ENCODE measurements at places on chromosomes 3 and 15.

DNA sequence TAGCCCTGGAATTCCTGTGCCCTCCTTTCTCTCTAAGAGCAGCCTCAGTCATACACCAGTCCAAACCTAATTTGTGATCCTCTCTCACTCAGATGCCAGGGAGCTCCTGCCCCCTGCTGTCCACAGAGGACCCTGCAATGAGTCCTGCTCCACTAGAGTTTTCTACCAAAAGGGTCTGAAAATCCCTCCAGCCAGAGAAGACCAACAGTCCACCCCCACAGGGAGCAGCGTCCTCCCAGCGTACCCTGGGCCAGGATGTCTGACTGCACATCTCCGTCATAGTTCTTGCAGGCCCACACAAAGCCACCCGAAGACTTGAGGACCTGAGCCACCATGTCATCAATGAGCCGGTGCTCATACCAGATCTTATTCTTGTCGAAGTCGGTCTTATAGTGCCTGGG lies 15.4 kb downstream of the IDH2 start:
- peak; percentile 79 for DNase-seq

DNA sequence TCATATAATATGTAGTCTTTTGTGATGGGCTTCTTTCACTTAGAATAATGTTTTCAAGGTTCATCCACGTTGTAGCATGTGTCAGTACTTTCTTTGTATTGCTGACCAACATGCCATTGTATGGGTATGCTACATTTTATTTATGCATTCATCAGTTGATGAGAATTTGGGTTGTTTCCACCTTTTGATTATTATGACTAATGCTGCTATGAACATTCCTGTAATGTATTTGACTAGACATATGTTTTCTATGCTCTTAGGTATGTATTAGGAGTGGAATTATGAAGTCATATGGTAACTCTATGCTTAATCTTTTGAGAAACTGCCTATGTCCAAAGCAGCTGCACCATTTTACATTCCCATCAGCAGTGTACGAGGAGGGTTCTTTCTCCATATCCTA lies 3.2 kb upstream of the PODXL2 start:
- no peak for DNase-seq

DNA sequence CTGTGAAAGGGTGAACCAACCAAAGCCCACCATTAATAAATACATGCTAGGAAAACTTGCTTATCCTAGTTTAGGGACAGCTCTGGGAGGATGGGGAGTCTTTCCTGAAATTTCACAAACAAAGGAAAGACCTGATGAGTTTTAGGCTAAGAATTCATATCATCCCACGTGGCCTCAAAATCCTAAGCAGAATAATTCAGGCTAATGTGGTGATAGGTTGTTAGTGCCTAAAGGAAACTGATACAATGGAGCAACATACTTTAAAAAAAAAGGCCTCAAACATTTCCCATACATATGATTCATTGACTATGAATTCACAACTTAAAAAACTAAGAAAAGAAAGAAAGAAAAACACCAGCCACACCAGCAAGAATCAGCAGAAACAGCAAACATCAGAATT lies 126.9 kb upstream of the CNTN4 start:
- DNase-seq = no peak

DNA sequence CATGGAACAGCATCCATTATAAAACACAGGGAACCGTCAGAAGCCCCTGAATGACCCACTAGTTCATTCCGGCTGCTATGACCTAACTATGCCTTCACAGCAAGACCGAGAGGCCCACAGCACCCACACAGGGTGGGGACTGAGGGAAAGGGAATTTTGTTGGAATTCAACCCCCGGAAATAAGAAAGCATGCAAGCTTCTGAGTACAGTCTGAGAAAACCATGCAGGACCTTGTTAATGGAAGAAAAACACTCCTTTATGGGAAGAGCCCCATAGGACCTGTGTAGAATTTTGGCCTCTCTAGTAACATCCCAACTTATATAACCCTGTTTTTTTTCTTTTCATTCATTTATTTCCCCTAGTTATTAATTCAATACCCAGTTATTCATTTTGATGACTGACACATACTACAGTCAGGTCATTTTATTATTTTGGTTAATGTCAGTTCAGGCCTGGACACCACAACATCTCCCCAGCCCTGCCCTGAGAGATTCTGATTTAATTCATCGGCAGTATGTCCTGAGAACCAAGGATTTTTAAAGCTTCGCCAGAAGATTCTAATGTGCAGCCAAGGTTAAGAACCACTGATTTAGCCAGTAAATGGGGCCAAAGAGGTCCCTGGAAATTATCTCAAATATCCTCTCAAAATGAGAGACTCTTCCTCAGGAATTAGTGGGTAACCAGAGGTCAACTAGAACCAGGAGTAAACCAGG lies 231.6 kb upstream of the GOLGA6L4 start:
- no peak for DNase-seq

- no peak for DNase-seq
Observed at GRCh38 chr15:63864186-63864585, 30.4 kb upstream of the HERC1 start.

DNA sequence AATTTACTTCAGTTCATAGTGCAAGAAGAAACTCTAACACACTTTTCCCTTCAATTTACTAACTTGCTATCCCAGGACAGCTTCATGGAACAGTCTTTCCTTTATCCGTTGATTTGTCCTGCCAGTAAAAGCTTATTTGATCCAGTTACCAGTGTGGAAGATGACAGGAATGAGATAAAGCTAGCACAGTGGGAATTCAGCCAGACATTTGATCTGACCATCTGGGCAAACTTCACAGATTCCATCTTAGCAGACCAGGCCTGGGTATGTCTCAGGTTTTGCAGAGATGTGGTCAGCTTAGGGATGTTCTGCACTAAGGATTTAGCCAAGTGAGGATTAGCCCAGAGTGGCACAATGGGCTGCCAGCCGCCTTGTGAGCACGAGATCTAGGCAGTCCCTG lies 19.7 kb downstream of the CEMIP start:
- DNase-seq = no peak

GRCh38 chr3:104359546-104359945 lies 1007.2 kb upstream of the ALCAM start:
- peak; percentile 63 for DNase-seq

DNA sequence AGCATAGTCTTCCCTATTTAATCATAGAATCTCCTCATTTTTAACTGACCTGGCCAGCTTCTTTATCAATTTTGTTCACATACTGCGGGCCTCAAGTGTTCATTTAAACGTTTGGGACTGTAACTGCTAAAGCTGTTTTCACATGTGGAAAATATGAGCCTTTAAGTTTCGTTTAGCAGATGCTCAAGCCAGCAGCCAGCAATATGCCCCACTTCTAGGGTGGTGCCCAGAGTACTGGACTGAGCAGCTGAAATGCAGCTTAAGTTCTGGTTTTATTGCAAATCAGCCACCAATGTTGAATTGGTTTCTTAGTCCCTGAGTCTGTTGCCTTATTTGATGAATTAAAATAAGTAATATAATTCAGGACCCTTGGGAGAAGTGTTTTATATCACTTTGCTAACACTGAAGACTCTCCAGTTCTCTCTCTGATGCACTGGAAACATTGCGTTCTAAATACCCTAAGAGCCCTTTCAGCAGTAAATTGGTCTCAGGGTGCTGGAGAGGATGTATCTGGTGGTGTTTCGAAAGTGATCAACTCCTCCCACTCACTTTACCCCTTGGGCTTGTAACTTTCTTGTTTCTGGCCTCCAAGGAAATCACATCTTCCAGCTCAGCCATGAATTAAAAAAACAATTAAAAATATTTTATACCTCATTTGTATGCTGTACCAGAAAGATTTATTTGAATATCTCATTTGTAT lies 61.7 kb downstream of the B3GALNT1 start:
- DNase-seq = no peak

GRCh38 chr3:113533534-113533892 lies 1.2 kb downstream of the SIDT1 start:
- no peak for DNase-seq

DNA sequence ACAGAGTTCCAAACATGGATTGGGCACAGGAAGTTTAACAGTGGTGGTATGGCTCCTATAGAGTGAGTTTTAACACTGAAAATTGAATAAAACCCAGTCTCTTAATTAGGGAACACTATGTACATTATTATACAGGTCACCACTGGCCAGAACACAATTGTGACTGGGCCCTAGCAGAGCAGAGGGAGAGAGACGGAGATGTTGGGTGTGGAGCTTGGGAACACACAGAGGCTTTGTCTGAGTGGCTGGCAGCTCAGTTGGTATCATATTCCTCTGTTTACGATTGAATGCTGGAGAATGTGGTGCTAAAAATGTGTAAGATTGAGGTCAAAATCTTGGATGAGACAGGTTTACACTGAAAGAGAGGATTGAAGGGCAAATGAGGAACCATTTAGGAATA lies 6.8 kb upstream of the MOBP start:
- no peak for DNase-seq

DNA sequence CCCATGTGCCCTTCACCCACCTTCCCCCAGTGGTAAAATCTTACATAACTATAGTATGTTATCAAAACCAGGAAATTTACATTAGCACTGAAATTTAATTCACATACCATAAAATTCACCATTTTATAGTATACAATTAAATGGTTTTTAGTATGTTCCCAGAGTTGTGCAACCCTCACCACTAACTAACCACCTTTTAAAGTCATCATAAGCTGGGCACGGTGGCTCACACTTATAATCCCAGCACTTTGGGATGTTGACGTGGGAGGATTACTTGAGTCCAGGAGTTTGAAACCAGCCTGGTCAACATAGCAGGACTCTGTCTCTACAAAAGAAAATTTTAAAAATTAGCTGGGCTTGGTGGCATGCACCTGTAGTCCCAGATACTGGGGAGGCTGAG lies 13.7 kb downstream of the FRMD5 start:
- no peak for DNase-seq

- DNase-seq = no peak
Observed at GRCh38 chr3:59288951-59289350, 239.1 kb upstream of the CFAP20DC start.

DNA sequence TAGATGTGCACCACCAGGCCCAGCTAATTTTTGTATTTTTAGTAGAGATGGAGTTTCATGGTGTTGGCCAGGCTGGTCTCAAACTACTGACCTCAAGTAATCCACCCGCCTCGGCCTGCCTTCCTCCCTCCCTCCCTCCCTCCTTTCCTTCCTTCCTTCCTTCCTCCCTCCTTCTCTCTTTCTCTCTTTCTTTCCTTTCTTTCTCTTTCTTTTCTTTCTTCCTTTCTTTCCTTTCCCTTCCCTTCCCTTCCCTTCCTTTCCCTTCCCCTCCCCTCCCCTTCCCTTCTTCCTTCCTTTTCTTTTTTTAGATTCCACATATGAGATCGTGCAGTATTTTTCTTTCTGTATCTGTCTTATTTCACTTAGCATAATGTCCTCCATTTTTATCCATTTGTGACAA lies 81.3 kb downstream of the FAM81A start:
- no peak for DNase-seq

DNA sequence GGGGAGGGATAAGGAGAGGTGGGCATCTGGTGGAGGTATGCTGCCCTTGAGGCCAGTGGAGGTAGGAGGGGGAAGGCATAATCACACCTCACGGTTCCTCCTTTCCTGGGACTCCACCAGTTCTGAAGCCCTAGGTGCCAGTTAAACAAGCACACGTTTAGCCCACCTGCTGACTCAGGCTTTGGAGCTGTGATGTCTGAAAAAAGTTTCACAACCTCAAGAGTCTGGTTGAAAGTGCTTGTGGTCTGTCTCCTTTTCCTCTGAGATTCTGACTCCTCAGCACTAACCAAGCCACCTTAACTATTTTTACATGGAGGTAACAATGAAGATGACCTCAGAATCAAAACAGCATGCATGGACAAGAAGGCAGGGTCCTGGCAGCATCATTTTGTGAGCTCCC lies 23.0 kb downstream of the HPS3 start:
- peak; percentile 62 for DNase-seq

DNA sequence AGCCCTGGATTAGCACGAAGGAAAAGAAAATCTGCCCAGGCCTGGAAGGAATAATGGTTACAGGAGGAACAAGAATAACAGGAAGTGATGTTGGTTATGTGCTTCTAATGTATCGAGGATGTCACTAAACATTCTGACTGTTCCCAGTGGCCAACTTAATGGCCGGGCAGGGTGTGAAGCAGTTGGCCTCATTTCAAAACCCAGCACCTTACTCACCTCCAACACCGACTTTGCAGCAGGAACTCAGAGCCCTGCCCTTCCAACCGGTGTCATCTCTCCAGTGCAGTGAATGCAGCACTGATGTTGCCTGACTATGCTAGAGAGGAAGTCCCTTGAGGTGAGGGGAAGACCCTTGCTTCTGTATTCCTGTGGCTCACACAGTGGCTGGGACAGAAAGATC lies 162.4 kb upstream of the LRTM1 start:
- no peak for DNase-seq

DNA sequence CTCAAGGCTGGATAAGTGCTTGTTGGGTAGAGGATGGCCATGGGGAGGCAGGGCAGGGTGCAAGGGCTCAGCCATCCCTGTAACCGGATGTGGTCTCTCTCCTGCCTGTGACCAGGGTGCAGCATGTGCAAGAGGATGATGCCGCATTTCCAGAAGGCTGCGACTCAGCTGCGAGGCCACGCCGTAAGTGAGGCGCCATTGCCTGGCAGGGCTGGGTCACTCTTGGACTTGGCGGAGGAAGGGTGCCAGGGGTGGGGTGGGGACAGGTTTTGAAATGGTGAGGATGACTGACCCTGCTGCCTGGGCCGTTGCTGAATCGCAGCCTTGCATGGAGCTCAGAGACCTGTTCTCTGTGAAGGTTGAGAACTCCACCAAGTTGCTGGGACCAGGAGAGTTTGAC lies 49.3 kb downstream of the PDIA5 start:
- DNase-seq = no peak

- DNase-seq = peak; percentile 71
Observed at GRCh38 chr15:87527416-87527815, 729.1 kb downstream of the NTRK3 start.

- no peak for DNase-seq
Observed at GRCh38 chr3:68953816-68954444, 21.6 kb upstream of the TAFA4 start.

DNA sequence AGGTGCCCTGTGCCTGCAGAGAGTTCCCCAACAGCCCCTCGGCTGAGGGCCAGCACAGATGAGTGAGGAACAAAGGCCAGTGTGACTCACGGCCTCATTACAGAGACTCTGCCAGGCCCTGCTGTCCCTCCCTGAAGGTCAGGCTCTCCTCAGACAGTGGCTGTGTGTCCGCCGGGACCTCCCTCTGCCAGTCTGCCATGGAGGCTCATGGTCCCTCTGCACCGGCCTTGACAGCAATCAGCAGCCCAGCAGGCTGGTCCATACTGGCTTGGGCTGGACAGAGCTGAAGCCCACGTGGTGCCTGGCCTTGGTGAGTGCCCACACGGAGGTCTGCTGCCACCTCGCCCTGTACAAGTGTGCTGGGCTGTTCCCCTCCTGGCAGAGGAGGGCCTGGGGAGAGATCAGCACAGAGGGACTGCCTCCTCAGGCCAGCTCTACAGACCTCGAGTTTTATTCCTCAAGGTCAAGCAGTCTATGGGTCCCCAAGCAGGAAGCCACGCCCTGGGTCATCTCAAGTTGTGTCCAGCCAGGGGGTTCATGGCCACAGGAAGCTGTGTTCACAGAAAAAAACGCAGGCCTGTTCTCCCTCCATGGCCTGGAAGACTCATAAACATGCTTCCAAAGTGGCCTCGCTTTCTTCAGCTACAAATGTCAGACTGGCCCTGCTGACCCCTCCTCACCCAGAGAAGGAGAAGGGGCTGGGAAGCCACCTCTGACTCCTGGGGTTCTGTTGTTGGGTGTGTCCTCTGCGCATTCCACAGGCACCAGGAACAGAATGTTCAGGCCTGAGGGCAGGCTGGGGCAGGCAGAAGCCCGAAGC lies 27.0 kb downstream of the SLC41A3 start:
- DNase-seq = peak; percentile 71

GRCh38 chr3:61299343-61300005 lies 48.2 kb upstream of the FHIT start:
- no peak for DNase-seq
